ENCODE measurements at places on chromosomes 11 and 22. TPM values are rescaled to one million over a fixed set of nuclear protein-coding genes. Genes with fewer than 3 reads are reported as not detected.

The NPTXR gene
- total RNA-seq: 9.6 TPM

The SLN gene
- not detected for total RNA-seq

The RIBC2 gene
- total RNA-seq: 2.5 TPM

The ANKRD13D gene
- total RNA-seq: 71.3 TPM

The PAK1 gene
- 83.8 TPM for total RNA-seq

The WT1 gene
- total RNA-seq: 131 TPM

The MS4A2 gene
- total RNA-seq: not detected

The PIK3C2A gene
- total RNA-seq: 71.3 TPM

The HEPN1 gene
- total RNA-seq: not detected

The JHY gene
- total RNA-seq: 7.4 TPM

The ST14 gene
- 40.8 TPM for total RNA-seq

The GLB1L3 gene
- not detected for total RNA-seq

The CD3G gene
- not detected for total RNA-seq

The PIK3IP1 gene
- total RNA-seq: 17.4 TPM

The SF3B2 gene
- 182 TPM for total RNA-seq

The OR8G1 gene
- total RNA-seq: not detected

The CSRP3 gene
- total RNA-seq: not detected

The TSPAN32 gene
- 1.2 TPM for total RNA-seq

The H19 gene
- total RNA-seq: 14,601 TPM

The CASP1 gene
- 2.7 TPM for total RNA-seq

The BCO2 gene
- 38.2 TPM for total RNA-seq

The MYOD1 gene
- total RNA-seq: not detected
